Hepatic stellate cell (primary cell): ENCODE measurements at places on chromosomes 12 and 14.

- peak; percentile 36 for DNase-seq
Measured at GRCh38 chr12:77925536-77926108, 94.9 kb downstream of the NAV3 start.

DNA sequence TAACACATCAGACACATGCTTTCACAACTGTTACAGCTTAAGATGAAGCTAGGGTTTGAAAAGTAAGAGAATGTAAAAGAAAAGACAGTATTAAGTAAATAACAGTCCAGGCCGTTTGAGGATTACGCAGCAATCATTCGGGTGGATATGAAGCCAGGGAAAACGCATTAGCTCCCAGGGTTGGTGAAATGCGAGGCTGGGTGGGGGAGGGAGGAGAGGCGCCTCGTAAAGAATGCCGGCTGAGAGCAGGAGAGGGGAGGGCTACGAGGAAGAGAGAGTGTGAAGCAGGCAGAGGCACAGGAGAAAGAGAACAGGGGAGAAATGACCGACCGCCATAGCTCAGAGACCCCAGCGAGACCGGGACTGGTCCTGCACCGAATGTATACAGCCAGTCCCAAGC, 73.0 kb downstream of the IQSEC3 start:
- no peak for DNase-seq

- DNase-seq = no peak
Measured at GRCh38 chr14:102218688-102219087, 79.0 kb downstream of the WDR20 start.

DNA sequence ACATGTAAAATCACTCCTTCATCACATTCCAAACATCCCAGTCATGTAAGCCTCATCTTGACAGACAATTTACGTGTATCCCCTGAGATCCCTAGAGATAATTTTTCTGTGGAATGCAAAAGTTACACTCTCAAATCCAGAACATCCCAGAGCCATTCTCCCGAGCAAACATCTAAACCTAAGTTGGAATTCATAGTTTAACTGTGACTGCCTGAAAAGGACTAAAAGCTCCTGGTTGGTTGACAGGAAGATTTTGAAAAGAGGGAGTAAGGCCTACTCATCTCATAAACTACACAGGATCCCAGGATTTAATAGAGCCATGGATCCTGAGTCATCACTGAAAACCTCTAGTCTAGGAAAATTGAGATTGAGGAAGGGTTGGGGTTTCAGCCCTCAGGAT, 123.6 kb downstream of the SCN8A start:
- peak; percentile 55 for DNase-seq

GRCh38 chr12:8855891-8856290, 33.5 kb downstream of the A2ML1 start:
- DNase-seq = no peak

- DNase-seq = no peak
Measured at GRCh38 chr12:27505761-27506160, 18.2 kb upstream of the PPFIBP1 start.
